ENCODE measurements at places on chromosomes 1 and 21.

- no peak for DNase-seq
These were observed 47.1 kb downstream of the SSX2IP start for GRCh38 chr1:84643183-84643582.

- DNase-seq = no peak
These were observed 45.9 kb upstream of the CRB1 start for GRCh38 chr1:197222025-197222685.

DNA sequence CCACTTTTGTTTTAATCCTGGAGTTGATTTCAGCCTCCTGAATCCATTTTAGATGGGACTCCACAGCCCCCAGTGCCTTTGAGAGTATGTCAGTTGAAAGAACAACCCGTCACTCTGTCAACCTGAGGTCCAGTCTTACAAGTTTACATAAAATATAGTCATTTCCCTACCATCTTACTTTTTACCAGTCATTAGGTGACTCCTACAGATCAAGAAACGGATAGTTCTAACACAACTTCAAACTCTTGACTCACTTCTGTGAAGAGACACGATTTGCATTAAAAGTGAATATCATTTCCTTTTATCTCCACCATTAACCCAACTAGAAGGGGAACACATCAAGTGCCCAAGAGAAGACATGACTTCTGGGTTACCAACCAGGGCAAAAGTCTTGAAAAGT, 147.1 kb downstream of the NTPCR start:
- DNase-seq = no peak

DNA sequence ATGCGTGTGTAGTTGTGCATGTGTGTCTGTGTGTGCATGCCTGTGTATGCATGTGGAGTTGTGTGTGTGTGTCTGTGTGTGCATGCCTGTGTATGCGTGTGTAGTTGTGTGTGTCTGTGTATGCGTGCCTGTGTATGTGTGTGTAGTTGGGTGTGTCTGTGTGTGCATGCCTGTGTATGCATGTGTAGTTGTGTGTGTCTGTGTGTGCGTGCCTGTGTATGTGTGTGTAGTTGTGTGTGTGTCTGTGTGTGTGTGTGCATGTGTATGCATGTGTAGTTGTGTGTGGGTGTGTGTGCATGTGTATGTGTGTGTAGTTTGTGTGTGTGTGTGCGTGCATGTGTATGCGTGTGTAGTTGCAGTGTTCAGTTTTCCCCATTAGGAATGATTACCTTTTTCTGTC, 162.0 kb downstream of the URB2 start:
- no peak for DNase-seq

- no peak for DNase-seq
These were observed 26.2 kb downstream of the KIF1B start for GRCh38 chr1:10236405-10237156.

DNA sequence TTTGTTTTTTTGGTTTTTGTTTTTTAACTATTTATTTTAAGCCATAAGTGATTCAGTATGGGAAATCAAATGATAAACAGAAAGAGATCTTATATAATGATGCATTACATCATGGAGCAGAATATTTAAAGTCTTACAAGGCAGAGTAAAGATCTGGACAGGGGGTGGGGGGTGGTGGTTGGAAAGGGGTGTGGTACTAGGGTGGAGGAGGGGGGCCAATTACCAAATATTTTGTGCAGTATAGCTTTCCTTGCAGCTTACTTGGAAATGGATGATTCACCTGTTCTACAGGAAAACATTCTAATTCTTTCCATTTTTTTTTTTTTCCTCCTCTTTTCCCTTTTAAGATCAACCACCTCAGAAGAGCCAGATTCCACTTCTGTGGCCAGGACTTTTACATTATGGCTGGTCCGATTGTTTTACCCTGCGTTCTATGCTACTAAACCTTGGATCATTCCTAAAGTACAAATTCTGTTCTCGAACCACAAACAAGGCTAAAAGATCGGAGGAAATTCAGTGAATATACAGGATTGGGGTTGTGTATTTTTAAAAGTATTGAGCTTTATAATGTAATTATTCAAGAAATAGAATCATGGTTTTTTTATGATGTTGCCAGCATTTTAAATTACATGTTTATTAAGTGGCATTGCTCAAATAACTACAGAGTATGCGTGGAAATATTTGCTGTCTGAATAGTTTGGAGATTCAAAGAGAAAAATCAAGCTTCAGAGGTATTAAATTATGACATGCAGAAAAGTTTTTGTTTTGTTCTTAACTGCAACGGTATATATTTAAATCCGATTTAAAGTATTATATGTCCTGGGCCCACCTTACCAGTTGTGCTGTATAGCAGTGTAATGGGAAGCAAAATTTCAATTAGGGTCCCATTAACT, 859.5 kb downstream of the USP25 start:
- DNase-seq = no peak

DNA sequence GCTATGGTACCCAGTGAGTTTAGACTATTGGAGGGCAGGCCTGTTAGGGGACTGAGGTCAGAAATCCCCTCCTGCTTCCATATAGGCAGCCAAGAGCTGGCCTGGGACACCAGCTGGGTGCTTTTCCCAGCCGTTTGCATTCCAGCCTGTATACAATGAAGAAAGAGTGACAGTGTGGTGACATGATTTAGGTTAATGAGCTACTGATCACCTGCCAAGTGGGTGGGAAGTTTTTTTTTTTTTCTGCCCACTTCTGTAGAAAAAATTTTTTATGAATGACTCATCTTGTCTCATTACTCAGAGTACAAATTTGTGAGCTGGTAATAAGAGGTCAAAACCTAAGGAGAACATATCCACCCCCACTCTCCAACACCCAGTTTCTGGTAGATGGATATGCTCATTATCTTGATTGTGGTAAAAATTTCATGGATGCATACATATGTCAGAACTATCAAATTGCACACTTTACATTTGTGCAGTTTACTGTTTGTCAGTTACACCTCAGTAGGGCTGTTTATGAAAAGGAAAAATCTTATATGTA, 16.4 kb upstream of the CGN start:
- no peak for DNase-seq

DNA sequence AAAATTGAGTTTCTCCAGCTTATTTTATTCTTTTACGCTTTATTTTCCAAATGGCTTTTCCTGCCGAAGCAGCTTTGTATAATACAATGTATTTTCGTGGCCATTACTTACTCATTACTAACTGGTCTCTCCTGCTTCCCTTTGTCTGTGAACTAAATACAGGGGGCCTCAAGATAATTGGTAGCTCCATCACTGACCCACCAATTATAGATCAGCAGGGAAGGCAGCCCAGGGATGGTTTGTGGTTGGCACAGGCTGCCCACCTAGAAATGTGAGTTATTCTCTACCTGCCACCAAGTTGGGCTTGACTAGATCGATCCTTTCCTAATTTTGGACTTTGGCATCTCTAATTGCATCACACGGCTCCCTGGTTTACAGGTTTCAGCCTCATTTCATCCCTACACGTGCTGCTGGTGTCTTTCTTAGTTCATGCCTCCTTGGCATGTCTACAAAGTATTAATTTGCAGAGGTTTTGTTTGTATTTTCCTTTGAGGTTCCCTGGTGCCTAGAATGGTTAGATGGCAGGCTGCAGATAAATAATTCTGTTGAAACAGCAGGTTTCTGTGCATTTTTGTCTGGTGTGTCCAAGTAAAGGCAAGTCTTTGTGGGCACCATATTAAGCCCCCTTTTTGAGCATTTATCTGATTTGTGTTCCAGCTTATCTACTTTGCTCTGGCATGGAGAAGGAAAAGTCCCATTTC, 35.2 kb downstream of the PEX14 start:
- DNase-seq = no peak

- no peak for DNase-seq
These were observed 17.3 kb upstream of the C1orf159 start for GRCh38 chr1:1132956-1133750.

- no peak for DNase-seq
These were observed 99.4 kb upstream of the JUN start for GRCh38 chr1:58883037-58883887.

DNA sequence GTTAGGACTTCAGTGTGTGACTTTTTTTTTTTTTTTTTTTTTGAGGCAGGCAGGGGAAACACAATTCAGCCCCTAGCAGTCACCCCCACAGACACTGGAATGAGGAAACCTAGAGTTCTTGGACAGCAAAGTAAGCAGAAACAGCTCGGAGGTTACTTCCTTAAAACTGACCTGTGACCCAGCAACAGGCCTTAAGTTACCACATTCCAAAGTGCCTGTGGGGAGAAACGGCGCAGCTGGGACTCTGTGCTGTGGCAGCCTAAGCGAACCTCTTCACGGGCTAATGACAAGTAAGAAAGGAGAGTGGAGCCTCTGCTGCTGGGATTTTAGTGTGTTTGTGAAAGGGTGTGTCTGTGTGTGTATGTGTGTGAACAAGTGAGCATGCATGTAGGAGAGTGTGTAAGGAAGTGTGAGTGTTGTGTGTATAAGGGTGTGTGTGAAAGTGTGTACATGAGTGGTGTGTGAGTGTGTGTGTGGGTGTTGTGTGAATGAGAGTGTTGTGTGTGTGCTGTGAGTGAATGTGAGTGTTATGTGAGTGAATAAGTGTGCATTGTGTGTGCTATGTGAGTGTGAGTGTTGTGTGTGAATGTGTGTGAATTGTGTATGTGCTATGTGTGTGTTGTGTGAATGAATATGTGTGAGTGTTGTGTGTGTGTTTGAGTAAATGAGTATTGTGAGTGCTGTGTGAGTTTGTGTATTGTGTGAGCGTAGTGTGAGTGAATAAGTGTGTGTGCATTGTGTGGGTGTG, 180.8 kb downstream of the BRINP2 start:
- no peak for DNase-seq

- DNase-seq = no peak
These were observed 66.0 kb downstream of the BCAR3 start for GRCh38 chr1:93615582-93616150.

DNA sequence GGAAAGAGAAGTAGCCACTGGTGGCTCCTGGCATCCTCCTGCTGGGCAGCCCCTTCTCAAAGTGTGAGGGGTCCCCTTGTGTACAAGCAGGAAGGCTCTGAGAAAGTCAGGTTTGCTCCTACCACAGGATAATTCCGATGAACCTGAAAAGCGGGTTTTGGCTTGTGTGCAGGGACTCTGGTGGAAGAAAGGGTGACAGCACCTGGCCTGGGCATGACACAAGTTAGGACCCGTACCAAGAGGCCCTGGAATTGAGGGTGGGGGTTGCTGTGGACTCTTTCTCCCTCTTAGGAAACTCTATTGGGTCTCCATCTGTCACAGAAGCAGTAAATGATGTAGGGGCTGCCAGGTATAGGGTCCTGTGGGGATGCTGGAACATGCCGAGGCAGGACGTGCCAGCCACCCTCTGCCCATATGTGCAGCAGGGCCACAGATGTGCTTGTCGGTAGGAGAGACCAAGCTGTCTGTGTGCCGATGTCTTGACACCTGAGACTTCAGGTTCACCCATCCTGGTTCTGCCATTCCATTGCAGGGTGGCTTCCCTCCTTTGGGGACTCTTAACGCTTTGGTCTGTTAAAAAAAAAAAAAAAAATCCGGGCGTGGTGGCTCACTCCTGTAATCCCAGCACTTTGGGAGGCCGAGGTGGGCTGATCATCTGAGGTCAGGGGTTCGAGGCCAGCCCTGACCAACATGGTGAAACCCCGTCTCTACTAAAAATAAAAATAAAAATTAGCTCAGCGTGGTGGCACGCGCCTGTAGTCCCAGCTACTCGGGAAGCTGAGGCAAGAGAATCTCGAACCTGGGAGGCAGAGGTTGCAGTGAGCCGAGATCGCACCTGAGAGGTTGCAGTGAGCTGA, 9.8 kb downstream of the C1orf35 start:
- no peak for DNase-seq

DNA sequence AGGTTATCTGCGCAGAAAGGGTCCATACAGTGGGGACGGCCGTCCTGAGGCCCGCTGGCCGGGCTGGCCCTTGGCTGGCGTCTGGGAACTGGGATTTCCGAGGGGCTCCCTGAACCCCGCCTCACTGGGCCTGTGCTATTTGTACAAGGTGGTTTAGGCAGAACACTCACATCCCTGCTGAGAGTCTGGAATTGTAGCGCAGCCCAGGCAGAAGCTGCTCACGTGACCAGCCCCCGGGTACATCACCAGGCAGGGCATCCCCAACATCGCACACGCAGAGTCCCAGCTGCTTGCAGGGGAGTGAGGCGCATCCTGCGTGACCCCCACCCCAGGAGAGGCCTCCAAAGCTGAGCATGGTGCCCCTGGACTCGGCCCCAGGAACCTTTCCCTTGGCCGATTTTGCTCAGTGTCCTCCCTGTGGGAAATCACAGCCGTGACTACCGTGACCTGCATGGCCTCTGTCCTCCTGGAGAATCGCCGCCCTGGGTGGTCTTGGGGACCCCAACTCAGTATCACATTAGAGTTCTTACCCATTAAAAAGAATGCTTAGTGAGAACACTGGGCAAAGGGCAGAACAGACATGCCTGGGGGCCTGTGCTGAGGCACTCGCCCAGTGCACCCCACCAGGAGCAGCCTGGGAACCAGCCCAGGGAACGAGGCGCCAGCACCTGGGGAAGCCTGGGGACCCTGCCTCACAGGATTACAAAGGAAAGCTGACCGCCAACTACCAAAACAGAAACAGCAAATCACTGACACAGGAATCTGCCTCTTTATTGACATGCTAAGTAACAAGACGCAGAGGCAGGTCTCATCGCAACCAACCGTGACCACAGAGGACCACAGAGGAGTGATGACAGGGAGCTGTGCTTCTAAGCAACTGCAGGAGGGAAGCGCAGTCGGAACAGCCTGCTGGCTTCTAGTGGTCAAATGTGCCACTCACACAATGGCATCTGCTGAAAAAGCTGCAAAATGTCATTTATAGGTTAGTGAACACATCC, 33.5 kb downstream of the UBE2G2 start:
- no peak for DNase-seq

- no peak for DNase-seq
These were observed 3.8 kb upstream of the MYOG start for GRCh38 chr1:203089651-203090045.

DNA sequence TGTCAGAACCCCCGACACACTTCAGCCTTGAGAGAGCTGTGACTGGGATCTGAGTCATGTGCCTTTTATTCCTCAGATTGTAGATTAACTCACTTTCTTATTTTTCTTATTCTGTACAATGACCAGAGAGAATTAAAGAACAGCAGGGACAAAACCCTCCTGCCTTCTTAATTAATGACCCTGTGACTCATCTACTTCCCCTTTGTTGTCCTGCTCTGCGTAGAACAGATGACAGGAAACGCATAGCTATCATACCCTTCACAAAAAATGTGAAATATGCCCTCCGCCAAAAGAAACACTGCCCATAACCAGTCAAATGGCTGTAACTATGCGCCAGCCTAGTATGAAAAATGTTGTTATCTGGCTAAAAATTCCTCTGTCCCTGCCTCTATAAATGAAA, 9.1 kb upstream of the PADI2 start:
- no peak for DNase-seq

GRCh38 chr21:14243874-14244273, 27.9 kb downstream of the RBM11 start:
- no peak for DNase-seq
